ENCODE measurements at places on chromosomes 6 and 20.
A peak's percentile ranks its signal among the peaks of the same experiment; 100 is the strongest.

- no peak for DNase-seq
Observed at GRCh38 chr6:112434896-112435435, 87.8 kb downstream of the RFPL4B start.

DNA sequence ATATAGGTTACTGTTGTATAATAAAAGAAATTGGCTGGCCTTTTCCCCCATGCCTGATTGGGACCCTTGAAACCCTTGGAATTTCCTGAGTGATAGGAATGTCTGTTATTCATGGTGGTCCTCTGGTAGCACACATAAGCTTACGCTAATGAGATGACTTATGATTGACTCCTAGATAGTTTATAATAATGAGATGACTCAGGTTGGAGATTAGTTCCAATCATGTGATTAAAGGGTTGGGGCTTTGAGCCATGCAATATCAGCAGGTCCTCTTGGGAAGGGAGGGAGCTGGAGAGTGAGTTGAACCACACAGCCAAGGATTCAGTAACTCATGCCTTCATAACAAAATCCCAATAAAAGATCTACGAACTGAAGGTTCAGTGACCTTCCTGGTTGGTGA, 407.6 kb upstream of the MANEA start:
- DNase-seq = no peak

- DNase-seq = peak; percentile 19
Observed at GRCh38 chr20:41643504-41643938, 25.3 kb upstream of the CHD6 start.

GRCh38 chr6:76843054-76843822, 620.1 kb downstream of the HTR1B start:
- DNase-seq = no peak

DNA sequence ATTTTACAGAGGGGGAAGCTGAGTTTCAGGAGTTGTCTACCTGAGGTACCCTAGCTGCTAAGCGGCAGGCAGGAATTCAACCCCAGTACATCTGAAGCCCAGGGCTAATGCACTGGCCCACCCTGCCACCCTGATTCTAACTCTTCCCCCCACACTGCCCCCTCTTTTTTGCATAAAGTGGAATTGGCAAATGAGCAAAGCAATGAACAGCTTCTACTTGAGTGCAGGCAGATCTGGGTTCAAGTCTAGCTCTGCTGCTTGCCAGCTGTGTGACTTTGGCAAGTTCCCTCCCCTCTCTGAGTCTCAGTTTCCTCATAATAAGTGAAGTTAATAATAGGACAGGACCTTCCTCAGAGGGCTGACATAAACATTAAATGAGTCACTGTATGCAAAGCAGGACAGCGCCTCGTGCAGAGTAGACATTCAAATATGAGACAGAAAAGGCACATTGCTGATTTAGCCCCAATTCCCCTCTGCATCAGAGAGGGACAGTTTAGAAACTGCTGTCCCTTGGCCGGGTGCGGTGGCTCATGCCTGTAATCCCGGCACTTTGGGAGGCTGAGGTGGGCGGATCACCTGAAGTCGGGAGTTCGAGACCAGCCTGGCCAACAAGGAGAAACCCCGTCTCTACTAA, 4.7 kb downstream of the ADA start:
- no peak for DNase-seq

GRCh38 chr20:61856626-61857413, 208.9 kb downstream of the TAF4 start:
- DNase-seq = no peak

DNA sequence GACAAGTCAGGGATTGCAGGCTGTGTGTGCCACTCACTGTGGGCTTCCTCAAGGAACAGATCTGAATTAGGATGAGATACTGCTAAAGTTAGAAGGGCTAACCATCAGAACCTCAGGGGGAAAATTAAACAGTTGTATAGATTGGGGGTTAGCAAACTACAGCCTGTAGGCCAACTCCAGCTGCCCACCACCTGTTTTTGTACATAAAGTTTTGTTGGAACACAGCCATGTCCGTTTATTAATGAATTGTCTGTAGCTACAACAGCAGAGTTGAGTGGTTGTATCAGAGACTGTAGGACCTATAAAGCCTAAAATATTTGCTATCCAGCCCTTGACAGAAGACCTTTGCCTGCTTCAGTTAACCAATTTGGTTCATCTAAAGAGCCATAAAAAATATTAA, 127.2 kb upstream of the ECI2 start:
- DNase-seq = no peak

Measured in NCI-H1092 (cell line).